COR-L47 (cell line): ENCODE measurements at places on chromosomes 13 and 19.

GRCh38 chr13:48165063-48165462, 67.9 kb upstream of the ITM2B start:
- no peak for DNase-seq

DNA sequence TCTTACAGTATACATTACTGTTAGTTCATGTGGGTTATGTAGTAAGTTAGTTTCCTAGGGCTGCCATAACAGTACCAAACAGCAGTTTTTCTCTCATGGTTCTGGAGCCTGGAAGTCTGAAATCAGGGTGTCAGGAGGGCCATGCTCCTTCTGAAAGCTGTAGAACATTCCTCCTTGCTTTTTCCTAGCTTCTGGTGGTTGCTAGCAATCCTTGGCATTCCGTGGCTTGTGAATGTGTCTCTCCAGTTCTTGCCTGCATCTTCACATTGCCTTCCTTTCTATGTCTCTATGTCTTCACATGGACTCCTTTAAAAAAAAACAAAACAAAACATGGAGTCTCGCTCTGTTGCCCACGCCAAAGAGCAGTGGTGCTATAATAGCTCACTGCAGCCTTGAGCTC, 95.4 kb downstream of the WDFY2 start:
- no peak for DNase-seq

GRCh38 chr19:1959928-1960589, 19.1 kb downstream of the CSNK1G2 start:
- DNase-seq: no peak

DNA sequence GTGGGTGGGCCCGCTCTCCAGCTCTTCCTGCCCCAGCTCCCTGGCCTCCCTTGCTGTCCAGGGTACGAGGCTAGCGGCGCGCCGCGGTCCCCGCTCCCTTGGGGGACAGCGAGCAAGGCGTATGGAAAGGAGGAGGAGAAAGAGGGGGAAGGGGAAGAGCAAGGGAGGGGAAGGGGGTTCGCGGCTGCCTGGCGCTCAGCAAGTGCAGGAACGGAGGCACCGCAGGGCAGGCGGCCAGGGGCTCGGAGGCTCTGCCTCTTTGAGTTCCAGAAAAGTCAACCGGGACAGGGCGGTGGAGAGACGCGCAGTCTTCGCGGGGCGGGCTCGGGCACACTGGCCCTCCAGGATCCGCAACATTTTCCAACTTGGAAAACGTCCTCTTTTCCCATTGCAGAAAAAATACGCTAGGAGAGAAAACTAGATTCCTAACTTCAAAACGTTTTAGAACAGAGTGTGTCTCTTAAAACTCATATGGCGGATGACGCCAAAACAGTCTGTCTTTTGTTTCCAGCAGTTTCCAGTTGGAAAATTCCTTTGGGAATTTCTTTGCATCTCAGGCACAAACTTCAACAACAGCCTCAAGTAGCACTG, 23.1 kb upstream of the TNFRSF19 start:
- no peak for DNase-seq

DNA sequence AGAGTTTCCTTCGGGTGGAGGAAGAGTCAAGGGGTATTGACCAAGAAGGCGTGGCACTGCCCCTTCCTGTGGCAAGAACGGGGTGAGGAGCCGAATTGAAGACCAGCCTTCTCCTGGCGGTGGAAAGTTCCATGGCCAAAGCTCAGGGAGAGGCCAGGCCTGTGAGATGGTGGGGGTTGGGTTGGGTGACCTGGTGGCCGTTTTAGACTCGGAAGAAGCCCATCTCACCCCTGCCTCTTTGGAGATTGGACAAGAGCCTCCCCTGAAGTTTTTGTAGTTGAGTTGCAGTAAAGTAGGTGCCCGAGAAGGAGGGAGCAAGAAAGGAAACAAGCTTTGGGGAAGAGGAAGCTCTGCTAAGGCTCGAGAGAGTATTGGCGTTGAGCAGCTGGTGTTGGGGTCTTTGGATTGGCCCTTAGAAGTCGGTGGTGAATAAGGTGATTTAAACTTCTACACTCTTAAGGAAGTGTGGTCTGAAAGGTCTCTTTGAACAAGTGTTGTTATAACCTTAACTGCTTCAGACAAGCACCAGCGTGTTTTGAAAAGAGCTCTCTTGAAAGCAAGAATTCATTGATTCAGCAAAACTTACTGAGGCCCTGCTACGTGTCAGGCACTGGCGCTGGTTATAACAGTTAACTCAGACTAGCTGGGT, 964 bp downstream of the SPINT2 start:
- DNase-seq: no peak

DNA sequence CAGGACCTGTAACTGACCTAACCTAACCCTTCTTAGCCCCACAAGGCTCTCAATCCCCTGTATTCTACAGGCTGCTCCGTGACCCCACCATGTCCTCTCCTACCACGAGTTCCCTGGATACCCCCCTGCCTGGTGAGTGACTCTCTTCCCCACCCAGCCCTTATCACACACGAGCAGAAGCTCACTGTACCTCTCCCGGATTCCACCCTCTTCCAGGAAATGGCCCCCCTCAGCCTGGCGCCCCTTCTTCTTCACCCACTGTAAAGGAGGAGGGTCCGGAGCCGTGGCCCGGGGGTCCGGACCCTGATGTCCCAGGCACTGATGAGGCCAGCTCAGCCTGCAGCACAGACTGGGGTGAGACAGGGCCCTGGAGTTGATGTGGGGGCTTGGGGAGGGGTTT, 1.3 kb downstream of the NR1H2 start:
- DNase-seq: no peak

DNA sequence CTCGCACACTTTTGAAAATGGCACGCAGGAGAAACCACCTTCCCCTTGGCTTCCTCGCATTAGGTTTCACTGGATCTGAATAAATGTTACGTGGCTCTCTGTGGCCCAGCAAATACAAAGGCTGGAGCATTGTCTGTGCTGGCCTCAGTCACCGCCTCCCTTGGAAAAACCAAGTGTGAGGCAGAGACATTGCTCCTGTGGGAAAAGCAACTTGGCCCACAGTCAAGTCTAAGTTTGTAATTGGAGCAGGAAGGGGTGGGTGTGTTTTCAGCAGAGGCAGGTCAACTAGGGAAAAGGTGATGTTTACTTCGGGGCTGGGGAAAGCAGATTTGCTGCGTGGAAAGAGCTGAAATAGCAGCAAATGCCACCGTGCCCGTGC, 101.6 kb downstream of the IRS2 start:
- DNase-seq: peak; percentile 47

GRCh38 chr13:83183439-83184149, 698.7 kb downstream of the SLITRK1 start:
- DNase-seq: no peak

- no peak for DNase-seq
These were observed 1212.8 kb downstream of the DIAPH3 start for GRCh38 chr13:58950911-58951310.

DNA sequence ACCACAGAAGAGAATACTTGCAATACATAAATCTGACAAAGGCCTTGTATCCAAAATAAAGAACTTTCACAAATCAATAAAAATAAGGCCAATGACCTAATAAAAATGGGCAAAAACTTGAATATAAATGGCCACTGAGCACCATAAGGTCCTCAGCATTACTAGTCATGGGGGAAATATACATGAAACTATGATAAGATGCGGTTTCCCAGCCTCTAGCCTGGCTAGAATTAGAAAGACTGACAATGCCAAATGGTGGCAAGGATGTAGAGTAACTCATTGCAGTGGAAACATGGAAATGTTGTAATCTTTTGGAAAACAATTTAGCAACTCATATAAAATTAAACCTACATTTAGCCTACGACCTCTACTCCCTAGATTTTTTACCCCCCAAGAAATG, 227.1 kb downstream of the GGACT start:
- DNase-seq: no peak

- DNase-seq: no peak
These were observed 1.5 kb downstream of the TTC9B start for GRCh38 chr19:40216777-40217026.

GRCh38 chr19:57786286-57786685, 16.8 kb downstream of the ZNF586 start:
- DNase-seq: no peak

- DNase-seq: no peak
These were observed 932 bp downstream of the FAM83E start for GRCh38 chr19:48613852-48614435.

GRCh38 chr19:48591021-48591420, 15.5 kb upstream of the SPACA4 start:
- DNase-seq: no peak

DNA sequence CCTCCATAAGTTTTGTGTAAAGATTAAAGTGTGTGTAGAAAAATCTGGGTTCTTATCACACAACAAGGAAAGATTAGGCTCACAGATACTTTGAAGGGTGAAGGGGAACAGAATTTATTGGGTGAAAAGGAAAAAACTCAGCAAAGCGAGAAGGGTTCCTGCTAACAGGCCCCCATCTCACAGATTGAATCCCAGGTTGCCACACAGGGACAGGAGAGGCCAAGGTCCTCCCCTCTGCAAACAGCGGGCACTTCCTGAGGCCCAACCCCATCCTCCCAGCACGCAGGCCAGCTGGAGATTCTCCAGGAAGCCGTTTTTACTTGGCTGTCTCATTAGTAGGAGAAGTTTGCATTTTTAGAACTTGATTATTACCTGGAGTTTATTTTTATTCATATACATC, 15.2 kb upstream of the ERCC5 start:
- DNase-seq: no peak

GRCh38 chr19:45130888-45131615, 29.7 kb downstream of the NKPD1 start:
- DNase-seq: peak; percentile 97

GRCh38 chr13:21537105-21537504, 66.9 kb downstream of the MICU2 start:
- no peak for DNase-seq

DNA sequence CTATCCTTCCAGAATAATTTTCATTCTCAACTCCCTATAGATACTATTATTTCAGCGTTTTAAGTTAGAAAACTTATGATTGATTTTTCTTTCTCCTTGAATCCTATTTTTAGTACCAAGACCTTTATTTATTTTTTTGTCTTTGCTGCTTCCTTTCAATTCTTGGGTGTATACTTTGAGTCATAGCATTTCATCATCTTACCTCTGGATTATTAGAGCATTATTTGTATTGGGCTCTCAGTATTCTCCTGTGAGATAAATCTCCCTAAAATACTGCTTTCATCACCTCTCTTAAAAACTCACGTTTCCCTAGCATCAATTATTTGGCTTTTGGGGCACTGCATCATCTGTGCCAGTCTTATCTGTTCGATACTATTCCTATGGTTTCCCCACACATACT, 222.8 kb downstream of the POSTN start:
- no peak for DNase-seq

DNA sequence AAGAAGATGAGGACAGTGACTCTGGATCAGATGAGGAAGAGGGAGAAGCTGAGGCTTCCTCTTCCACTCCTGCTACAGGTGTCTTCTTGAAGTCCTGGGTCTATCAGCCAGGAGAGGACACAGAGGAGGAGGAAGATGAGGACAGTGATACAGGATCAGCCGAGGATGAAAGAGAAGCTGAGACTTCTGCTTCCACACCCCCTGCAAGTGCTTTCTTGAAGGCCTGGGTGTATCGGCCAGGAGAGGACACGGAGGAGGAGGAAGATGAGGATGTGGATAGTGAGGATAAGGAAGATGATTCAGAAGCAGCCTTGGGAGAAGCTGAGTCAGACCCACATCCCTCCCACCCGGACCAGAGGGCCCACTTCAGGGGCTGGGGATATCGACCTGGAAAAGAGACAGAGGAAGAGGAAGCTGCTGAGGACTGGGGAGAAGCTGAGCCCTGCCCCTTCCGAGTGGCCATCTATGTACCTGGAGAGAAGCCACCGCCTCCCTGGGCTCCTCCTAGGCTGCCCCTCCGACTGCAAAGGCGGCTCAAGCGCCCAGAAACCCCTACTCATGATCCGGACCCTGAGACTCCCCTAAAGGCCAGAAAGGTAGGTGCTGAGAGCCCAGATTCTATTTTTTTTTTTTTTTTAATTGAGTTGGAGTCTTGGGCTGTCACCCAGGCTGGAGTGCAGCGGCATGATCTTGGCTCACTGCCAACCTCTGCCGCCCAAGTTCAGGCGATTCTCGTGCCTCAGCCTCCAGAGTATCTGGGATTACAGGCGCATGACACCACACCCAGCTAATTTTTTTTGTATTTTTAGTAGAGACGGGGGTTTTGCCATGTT, 2.3 kb downstream of the PPP1R15A start:
- peak; percentile 72 for DNase-seq

- DNase-seq: no peak
These were observed 1.6 kb downstream of the ZNF415 start for GRCh38 chr19:53131085-53131590.

DNA sequence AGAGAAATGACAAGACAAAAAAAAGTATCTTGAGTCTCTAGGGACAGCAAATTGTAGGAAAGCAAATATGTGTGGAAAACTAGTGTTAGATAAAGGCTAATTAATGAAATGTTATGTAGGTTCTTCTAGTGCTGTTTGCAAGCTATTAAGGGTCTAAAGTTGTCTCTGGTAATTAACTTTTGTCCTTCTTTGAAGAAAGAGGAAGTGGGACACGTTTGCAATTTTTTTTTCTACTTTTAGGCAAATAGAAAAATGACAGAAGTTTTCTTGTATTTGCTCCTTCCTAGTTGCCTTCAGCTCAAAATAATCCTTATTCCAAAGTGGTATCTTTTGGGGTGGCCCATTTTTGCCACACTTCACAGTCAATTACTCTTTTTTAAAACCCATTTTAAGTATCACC, 1877.7 kb upstream of the PRR20A start:
- no peak for DNase-seq

DNA sequence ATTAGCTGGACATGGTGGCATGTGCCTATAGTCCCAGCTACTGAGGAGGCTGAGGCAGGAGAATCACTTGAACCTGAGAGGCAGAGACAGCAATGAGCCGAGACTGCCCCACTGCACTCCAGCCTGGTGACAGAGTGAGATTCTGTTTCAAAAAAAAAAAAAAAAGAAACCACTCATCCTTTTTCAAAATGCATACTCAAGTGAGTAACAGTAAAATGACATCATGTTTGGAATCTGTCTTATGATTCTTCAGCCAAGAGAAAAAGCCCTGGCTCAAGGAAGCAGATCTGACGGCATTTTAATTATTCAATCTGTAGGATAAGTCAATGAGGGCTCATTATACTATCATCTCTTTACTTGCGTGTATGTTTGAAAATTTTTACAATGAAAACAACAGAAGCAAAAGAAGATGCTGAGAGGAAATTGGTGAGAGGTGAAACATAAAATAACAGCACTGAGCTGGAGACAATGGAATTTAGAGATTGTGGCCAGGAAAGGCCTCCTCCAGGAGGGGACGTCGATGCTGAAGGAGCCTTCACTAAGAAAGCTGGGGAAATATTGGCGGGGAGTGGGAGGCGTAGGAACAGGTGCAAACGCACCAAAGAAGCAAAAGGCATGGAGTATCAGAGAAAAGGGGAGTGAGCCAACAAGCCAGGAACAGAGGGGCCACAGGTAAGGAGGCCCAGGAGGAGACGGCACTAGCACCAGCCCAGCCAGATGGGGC, 12.9 kb upstream of the CCNE1 start:
- DNase-seq: no peak

DNA sequence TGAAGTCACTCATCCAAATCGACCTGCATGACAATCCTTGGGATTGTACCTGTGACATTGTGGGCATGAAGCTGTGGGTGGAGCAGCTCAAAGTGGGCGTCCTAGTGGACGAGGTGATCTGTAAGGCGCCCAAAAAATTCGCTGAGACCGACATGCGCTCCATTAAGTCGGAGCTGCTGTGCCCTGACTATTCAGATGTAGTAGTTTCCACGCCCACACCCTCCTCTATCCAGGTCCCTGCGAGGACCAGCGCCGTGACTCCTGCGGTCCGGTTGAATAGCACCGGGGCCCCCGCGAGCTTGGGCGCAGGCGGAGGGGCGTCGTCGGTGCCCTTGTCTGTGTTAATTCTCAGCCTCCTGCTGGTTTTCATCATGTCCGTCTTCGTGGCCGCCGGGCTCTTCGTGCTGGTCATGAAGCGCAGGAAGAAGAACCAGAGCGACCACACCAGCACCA, 5.9 kb downstream of the SLITRK5 start:
- DNase-seq: no peak
